ENCODE measurements at places on chromosomes 12 and 14. TPM values are rescaled to one million over a fixed set of nuclear protein-coding genes. Genes with fewer than 3 reads are reported as not detected.

- DNase-seq: peak; percentile 89
Observed at GRCh38 chr12:75706786-75707605, 195.6 kb upstream of the KRR1 start.

DNA sequence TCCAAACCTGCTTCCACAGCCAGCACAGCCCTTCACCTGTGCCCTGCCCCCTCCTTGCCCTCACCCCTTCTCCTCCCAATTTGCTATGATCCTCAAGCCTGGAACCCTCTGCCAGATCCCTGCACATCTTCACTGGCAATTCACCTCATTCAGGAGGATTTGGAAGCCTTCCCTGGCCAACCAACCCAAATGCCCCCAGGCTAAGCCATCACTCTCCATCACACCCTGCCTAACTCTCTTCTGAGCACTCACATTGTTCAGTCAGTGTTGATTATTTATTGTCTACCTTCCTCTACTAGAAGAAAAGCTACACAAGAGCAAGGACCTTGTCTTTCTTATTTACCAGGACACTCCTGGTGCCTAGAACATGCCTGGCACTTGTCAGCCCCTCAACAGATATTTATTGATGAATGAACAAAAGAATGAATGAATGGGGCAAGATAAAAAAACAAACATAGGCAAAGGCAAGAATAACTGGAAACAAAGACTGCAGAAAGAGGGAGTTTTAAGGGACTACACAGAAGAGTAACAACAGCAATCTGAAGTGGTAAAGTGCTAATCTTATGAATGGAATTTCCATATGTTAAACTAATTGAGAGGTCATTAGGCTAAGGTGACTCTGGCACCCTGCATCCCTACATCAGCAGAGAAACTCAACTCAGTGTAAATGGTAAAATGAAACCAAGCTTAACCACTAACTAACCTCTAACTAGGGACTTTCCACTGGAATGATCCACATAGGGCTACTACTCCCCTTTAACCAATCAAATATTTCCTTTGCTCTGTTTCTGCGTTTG is 33.4 kb downstream of the TMTC1 start:
- DNase-seq: no peak

- no peak for DNase-seq
Observed at GRCh38 chr14:50573862-50574261, 13.9 kb downstream of the ATL1 start.

Gene RAP1B
- total RNA-seq: 198 TPM

Measured in dermis blood vessel endothelial cell (primary cell).